ENCODE measurements at places on chromosomes 2 and 18. TPM values are rescaled to one million over a fixed set of nuclear protein-coding genes. Genes with fewer than 3 reads are reported as not detected.
A peak's percentile ranks its signal among the peaks of the same experiment; 100 is the strongest.

DNA sequence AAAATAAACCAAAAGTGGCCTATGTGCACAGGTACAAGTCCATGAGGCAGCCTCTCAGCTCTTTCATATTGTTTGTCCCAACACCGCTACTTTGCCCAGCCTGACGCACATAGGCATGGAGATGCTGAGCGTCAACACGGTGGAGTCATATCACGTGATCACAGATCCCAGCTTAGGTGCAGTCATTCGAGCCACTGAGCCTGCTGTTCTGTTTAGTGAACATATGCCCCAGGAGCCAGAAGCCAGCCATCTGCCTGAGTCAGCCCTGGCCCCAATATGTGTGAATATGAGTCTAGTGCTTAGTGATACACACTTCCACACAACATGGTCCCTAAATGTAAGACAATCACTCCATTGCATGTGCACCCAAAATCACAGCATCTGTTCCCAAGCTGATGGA lies 88.2 kb upstream of the LCLAT1 start:
- no peaks in the 10 kb centered on the region for H3K36me3 ChIP-seq
- peaks cover 42% of the 10 kb centered on the region for H3K4me1 ChIP-seq
- H3K27me3 ChIP-seq: no peaks in the 10 kb centered on the region
- peak overlapping the region; percentile 63 for H3K27ac ChIP-seq
- no peak for DNase-seq

GRCh38 chr2:207887500-207887899 lies 117.8 kb upstream of the FZD5 start:
- no peak for DNase-seq
- H3K4me1 ChIP-seq: no peaks in the 10 kb centered on the region
- no peaks in the 10 kb centered on the region for H3K27me3 ChIP-seq
- no peak overlapping the region for H3K27ac ChIP-seq
- no peak overlapping the region for H3K4me3 ChIP-seq
- no peaks in the 10 kb centered on the region for H3K36me3 ChIP-seq

DNA sequence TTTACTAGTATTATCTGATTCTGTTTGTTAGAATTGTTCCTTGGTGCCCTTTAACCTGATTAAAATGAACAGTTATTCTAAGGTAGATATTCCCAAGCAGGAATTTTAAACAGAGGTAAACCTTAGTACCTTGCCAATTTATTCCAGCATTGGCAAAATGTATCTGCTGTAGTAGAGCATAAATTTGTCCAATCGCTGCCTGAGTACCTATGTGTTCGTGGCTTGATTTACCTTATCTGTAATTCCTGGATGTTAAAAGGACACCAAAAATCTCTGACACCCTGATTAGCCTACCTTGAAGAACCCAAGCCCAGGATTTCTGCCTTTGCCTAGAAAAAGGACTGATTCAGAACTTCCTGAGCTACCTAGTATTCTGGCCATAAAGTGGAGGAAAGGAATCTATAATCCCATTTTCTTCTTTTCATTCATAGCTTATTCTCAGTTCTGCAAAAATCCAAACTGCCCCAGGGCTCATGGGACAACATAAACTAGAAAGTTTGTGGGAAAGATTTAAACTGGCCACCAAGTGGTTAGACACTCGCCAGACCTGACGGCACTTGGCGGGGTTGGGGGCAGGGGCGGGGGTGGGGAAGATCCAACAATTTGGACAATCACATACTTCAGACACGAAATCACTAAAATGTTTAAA lies 16.2 kb upstream of the ZCCHC2 start:
- peak overlapping the region; percentile 46 for H3K4me3 ChIP-seq
- H3K27me3 ChIP-seq: no peaks in the 10 kb centered on the region
- H3K27ac ChIP-seq: peak overlapping the region; percentile 57
- H3K4me1 ChIP-seq: no peaks in the 10 kb centered on the region
- no peaks in the 10 kb centered on the region for H3K36me3 ChIP-seq
- DNase-seq: no peak

DNA sequence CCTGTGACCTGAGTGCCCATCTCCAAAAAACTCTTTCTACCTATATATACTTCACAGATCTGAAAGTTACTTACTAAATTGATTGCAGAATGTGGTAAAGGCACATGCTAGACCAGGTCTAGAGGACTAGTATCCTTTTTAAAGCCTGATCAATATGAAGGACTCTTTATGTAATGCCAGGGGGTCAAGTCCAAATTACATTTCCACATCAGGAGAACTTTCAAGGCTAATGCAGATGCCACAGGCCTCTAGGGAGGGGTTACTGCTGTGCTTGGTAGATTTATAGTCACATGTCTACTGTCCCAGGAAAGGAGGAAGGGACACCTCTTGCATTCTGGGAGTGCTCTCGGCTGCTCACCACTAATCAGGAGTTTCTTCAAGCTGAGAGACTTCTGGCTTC lies 118.4 kb upstream of the NOSTRIN start:
- no peak for DNase-seq
- H3K27me3 ChIP-seq: no peaks in the 10 kb centered on the region
- no peaks in the 10 kb centered on the region for H3K36me3 ChIP-seq

DNA sequence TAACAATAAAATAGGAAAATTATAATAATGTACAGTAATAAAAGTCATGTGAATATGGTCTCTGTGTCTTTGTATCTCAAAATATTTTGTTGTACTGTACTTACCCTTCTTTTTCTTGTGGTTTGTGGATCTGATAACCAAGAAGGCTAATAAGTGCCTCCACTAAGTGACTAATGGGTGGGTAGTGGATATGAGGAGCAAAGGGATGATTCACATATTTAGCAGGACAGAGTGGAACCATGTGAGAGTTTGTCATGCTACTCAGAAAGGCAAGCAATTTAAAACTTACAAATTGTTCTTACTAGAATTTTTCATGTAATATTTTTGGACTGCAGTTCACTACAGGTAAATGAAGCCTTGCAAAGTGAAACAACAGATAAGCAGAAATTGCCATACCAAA lies 1241.2 kb upstream of the CDH2 start:
- H3K4me1 ChIP-seq: no peaks in the 10 kb centered on the region
- H3K27ac ChIP-seq: no peak overlapping the region
- no peaks in the 10 kb centered on the region for H3K36me3 ChIP-seq
- DNase-seq: no peak
- no peaks in the 10 kb centered on the region for H3K27me3 ChIP-seq

GRCh38 chr2:187307606-187308005 lies 140.4 kb downstream of the CALCRL start:
- DNase-seq: no peak
- H3K27me3 ChIP-seq: no peaks in the 10 kb centered on the region

GRCh38 chr2:17223211-17223610 lies 295.0 kb downstream of the RAD51AP2 start:
- no peak for DNase-seq
- H3K27ac ChIP-seq: no peak overlapping the region
- H3K36me3 ChIP-seq: no peaks in the 10 kb centered on the region
- H3K4me1 ChIP-seq: no peaks in the 10 kb centered on the region
- H3K27me3 ChIP-seq: no peaks in the 10 kb centered on the region
- H3K4me3 ChIP-seq: no peak overlapping the region

- H3K27me3 ChIP-seq: no peaks in the 10 kb centered on the region
- H3K4me1 ChIP-seq: peaks cover 6% of the 10 kb centered on the region
- no peak for DNase-seq
Measured at GRCh38 chr2:127205218-127206125, 14.6 kb downstream of the CYP27C1 start.

GRCh38 chr2:10476723-10477442 lies 28.8 kb upstream of the ODC1 start:
- H3K27ac ChIP-seq: no peak overlapping the region
- DNase-seq: no peak
- H3K4me1 ChIP-seq: no peaks in the 10 kb centered on the region
- H3K36me3 ChIP-seq: no peaks in the 10 kb centered on the region
- H3K27me3 ChIP-seq: no peaks in the 10 kb centered on the region
- H3K4me3 ChIP-seq: no peak overlapping the region

DNA sequence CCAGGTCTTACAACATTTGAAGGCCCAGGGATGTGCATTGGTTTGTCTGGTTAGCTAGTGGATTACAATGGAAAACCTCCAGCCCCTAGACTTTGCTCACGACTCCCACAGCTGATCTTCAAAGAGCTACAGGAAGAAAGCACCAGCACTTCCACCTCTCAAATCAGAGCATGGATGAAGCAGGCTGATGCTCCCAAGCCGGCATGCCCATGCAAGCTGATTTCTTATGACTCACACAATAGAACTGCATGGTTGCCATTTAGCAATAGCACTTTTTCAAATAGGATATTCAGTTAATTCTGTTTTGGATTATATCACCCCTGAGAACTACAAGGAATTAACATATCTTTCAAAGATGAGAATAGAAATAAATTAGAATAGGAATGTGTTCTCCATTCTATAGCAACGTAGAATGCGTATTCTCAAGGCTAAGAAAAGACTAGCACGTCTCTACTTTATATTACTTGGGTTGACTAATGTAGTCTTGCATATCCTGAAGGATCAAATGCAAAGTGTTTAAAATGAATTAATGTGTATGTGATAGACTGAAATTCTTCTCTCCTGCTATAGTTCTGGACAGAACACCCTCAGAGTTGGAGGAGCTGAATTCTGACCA lies 292.4 kb downstream of the TRIB2 start:
- DNase-seq: no peak
- no peaks in the 10 kb centered on the region for H3K36me3 ChIP-seq
- no peak overlapping the region for H3K27ac ChIP-seq
- no peak overlapping the region for H3K4me3 ChIP-seq
- H3K27me3 ChIP-seq: no peaks in the 10 kb centered on the region
- H3K4me1 ChIP-seq: no peaks in the 10 kb centered on the region

GRCh38 chr2:195532628-195533271 lies 124.3 kb upstream of the SLC39A10 start:
- peak overlapping the region; percentile 37 for H3K4me3 ChIP-seq
- DNase-seq: no peak
- no peak overlapping the region for H3K27ac ChIP-seq

DNA sequence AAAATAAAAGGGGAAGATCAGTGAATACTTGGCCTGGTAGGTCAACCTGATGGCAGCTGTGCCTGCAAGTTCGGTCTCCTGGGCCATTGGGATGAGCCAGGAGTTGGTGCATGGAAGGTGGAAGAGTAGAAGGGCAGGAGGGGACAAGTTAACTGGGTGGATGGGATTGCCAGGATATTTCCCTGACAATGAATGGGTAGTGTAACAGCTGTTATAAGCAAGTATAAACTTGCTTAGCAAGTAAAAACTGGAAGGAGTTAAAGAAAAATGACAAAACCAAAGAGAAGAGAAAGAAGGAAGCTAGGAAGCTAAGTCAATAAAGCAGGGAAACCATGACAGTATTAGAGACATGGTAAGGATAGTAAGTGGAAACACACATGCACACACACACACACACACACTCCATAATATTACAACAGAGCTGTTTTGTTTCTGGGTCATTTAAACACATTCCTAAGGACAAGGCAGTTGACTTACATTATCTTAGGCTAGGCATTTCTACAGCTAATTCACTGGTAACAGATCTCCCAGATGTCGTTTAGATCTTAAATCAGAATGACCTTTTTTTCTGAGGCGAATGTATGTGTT lies 29.7 kb downstream of the MEP1B start:
- no peak overlapping the region for H3K4me3 ChIP-seq
- no peak overlapping the region for H3K27ac ChIP-seq
- no peak for DNase-seq
- H3K36me3 ChIP-seq: no peaks in the 10 kb centered on the region
- H3K4me1 ChIP-seq: no peaks in the 10 kb centered on the region

- H3K27me3 ChIP-seq: no peaks in the 10 kb centered on the region
Measured at GRCh38 chr2:103873716-103874351, 980.1 kb upstream of the POU3F3 start.

DNA sequence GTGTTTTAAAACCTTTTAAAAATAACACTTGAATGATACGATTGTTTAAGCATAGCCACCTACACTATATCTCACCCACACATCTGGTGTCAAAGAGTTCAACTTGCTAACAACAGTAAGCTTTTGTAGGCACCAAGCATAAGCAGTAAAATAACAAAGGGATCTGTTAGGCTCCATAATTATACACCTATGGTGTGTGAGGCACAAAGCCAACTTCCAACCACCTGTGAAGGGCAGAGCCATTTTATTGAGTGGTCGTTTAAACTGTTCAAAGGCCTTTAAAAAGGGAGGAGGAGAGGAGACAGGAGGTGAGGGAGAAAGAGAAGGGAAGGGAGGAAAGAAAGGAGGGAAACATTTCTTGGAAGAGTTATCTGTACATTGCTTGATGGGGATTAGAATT lies 27.9 kb downstream of the NEMP2 start:
- H3K36me3 ChIP-seq: no peaks in the 10 kb centered on the region
- no peak for DNase-seq
- peaks cover 10% of the 10 kb centered on the region for H3K4me1 ChIP-seq
- no peak overlapping the region for H3K4me3 ChIP-seq

The MRPL30 gene
- total RNA-seq: 18.3 TPM

The NDC80 gene
- 2.9 TPM for total RNA-seq

The NOL4 gene
- total RNA-seq: not detected

The SPHKAP gene
- total RNA-seq: not detected

The NEU2 gene
- total RNA-seq: not detected

The LRP2 gene
- 0.04 TPM for total RNA-seq

The TCF23 gene
- total RNA-seq: not detected

The KLHL29 gene
- total RNA-seq: 11.8 TPM

The CCBE1 gene
- total RNA-seq: 4.6 TPM

All from esophagus squamous epithelium (tissue), 5 donors.